ENCODE measurements at places on chromosomes 5 and 9.

DNA sequence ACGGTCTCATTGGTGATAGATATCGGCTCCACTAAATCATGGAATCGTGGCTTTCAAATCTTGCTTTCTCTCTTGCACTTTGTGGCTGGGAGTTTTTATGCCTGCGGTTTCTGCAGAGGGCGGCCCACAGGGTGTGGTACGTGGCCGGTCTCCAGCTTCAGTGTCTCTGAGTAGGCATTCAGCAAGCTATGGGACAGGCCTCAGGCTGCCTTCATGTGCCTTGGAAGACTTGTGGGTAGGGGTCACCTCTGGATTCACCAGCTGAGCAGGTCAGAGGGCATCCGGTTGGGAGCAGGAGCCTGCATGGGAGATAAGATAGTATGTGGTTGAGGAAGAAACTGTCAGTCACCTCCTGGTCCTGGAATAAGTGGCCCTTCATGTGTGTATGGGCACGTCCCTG, 47.7 kb downstream of the AMBP start:
- DNase-seq: no peak

GRCh38 chr5:3793162-3793561, 197.5 kb downstream of the IRX1 start:
- no peak for DNase-seq

GRCh38 chr5:135835766-135836165, 1.3 kb downstream of the SLC25A48 start:
- no peak for DNase-seq

GRCh38 chr9:21434202-21435014, 5.8 kb upstream of the IFNA1 start:
- peak; percentile 50 for DNase-seq

GRCh38 chr5:136042665-136043121, 13.9 kb downstream of the TGFBI start:
- DNase-seq: no peak

DNA sequence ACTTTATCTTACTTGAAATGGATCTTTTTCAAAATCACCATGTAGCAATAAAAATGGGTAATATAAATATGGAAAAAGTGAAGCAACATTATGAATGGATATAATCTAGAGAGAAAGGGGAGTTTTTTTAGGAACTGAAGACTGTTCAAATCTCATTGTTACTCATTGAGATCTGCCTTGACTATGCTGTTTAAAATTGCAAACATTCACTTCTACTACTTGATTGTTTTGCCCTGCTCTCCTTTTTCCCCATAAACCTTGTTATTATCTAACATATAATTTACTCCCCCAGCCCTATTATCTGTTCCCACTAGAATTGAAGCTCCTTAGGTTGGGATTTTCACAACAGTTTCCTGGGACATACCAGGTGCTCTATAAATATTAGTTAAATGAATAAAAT, 22.0 kb downstream of the PAM start:
- peak; percentile 48 for DNase-seq

- DNase-seq: no peak
Measured at GRCh38 chr5:132397224-132397623, 27.7 kb downstream of the SLC22A5 start.

GRCh38 chr5:34516166-34516565, 140.0 kb upstream of the RAI14 start:
- no peak for DNase-seq

DNA sequence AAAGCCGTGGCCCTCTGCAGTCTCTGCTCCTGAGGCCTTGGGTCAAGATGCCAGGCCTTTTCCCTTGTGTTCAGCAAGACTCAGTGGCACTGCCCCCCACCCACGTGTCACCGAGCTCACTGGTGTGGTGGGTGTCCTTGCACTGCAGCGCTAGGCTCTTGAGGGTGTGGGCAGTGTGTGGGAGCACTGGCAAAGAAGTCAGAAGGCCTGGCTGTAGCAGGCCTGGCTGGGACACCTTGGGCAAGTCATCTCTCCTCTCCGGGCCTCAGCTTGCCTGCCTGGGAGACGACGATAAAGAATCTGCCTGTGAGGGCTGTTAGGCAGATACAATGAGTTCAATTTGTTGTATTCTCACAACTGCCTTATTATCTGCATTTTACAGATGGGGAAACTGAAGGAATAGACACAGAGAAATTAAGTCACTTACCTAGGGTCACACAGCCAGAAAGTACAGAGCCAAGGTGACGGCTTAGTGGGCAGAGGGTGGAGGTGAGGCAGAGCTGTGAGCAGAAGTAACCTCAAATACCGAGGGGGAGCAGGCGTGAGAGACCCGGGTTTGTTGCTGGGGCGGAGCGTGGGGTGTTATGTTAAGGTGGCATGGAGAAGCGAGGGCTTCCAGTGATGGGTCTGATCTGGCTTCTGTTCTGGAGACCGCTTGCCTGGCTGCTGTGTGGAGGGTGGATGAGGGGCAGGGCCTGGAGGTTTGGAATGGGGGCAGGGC, 1.4 kb downstream of the TSPAN17 start:
- no peak for DNase-seq

DNA sequence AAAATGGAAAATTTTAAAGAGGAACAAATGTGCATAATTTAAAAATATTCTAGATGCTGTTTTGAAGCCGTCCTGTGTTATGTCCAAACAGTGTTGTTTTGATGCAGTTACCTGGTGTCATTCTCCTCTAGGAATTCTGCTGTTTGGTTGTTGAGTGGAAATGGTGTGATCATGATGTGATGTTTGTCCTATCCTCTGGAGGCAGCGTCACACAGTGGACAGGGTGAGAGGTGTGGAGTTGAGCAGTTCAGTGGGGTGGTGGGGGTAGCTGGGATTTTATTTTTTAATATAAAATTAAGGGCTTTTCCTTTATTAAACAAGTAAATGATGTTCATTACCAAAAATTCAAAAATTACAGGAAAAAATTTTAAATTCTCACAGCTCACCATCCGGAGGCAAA, 31.2 kb downstream of the PRDM6 start:
- no peak for DNase-seq

GRCh38 chr5:66701244-66701643, 105.1 kb downstream of the MAST4 start:
- no peak for DNase-seq

GRCh38 chr5:176676361-176676824, 29.1 kb downstream of the TSPAN17 start:
- DNase-seq: no peak

- no peak for DNase-seq
Measured at GRCh38 chr9:23783509-23783908, 42.5 kb downstream of the ELAVL2 start.

GRCh38 chr5:166649676-166650075, 1641.8 kb upstream of the WWC1 start:
- no peak for DNase-seq

DNA sequence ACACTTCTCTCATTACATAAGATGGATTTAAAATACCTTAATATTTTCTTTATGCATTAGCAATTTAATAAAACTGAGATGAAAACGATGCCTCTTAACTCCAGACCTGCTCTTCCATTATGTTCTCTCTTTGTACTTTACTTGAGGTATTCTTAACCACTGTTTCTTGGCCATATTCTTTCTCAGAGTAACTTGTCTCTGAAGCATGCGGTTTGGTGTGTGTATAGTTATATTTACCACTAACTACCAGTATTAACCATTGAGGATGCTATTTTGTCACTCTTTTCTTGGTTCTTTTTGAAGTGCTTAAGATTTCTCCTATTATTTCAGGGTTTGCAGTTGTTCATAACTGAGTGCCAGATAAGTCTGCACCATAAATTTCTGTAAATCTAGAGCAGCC, 17.9 kb downstream of the TMEM167A start:
- DNase-seq: no peak

DNA sequence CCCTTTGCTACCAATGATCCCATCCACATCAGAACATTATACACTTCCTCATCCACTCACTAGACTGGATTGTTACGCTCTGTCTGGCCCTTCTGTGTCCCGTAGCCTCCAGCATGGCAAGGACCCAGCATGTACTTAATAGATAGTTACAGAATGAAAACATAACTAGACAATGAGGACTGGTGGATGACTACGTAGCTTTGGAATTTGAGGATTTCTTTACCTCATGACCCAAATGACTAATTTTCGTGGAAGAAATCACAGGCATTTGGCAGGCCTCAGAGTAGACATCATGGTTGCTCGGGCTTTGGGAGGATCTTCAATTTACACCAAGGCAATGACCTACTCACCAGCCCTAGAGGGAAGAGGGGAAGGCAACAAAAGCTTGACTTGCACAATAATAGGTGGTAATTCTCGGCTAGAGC, 299.8 kb downstream of the TLE1 start:
- DNase-seq: no peak

- DNase-seq: no peak
Measured at GRCh38 chr9:18768951-18769622, 263.9 kb downstream of the SAXO1 start.

- DNase-seq: no peak
Measured at GRCh38 chr5:116892993-116893392, 318.4 kb upstream of the SEMA6A start.

GRCh38 chr5:39800042-39800601, 375.3 kb upstream of the DAB2 start:
- peak; percentile 74 for DNase-seq

- DNase-seq: no peak
Measured at GRCh38 chr9:78288214-78288892, 8.6 kb upstream of the PSAT1 start.

GRCh38 chr5:3118340-3118739, 366.9 kb upstream of the IRX2 start:
- peak; percentile 73 for DNase-seq

DNA sequence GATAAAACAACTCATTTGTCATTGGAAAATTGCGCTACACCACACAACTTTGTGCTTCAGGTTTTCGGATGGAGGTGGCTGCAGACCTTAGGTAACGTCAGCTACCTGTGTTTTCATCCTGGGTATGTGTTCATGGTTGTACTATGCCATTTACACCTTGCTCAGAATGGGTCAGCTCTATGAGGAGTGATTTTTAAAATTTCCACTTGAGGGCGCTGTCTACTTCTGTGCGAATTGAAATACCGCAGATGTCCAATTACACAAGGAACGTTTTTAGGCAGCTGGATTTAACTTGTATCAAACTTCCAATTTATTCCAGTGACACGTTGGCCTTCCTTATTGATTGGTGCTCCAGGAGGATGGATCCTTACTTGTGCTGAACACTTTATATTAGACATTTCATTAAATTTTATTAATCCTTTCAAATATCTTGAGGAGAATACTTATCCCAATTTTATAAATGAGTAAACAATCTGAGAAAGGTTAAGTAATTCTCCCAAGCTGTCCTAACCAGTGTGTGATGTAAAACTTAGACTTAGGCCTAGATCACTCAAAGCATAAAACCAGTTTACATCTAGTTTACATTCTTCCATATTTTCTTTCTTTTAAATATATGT, 23.4 kb downstream of the DMRTA1 start:
- peak; percentile 48 for DNase-seq

- DNase-seq: no peak
Measured at GRCh38 chr5:134580001-134580460, 52.6 kb downstream of the SAR1B start.

GRCh38 chr5:140178086-140178410, 3.1 kb downstream of the CYSTM1 start:
- DNase-seq: no peak

DNA sequence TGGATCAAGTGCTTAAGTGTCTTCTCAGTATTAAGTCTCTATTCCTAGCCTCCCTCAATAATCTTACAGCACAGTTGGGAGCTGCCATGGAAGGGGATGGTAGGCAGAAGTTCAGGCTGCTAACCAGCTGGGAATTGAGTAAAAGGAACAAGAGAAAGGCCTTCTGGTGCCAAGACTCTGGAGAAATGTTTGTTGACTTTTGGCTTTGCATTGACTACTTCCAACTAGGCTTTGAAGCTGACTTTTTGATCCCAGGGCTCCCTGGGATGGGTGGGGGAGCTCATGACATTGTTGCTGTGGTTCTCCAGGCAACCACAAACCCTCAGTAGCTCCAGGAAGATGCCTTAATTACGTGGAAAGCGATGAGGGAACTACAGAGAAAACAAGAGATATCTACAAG, 85.2 kb upstream of the HTR4 start:
- no peak for DNase-seq

GRCh38 chr9:87109231-87109631, 161.9 kb upstream of the GAS1 start:
- no peak for DNase-seq

- no peak for DNase-seq
Measured at GRCh38 chr9:135081731-135082130, 5.7 kb upstream of the OLFM1 start.

- DNase-seq: peak; percentile 51
Measured at GRCh38 chr5:35230038-35230611, at the start of gene PRLR. PRLR (minus strand) TSS chr5:35230487; CDS start chr5:35089620, 140,867 bp downstream.

DNA sequence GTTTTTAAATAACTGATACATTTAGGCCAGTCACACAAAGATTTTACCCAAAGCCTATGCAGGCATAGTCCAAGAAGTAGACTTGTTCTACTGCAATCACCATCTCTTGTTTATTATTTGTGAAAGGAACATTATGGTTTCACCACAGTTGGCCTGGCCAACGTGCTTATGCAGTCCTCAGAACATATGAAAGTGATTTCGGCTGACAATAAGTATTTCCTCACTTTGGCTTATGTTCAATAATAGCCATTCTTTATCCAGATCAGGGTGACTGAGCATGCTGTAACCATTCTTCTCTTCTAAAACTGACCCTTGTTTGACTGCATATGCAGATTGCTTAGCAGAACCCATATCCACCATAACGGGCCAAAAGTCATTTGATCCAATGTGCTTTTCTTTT, 76.6 kb upstream of the CCDC152 start:
- no peak for DNase-seq

DNA sequence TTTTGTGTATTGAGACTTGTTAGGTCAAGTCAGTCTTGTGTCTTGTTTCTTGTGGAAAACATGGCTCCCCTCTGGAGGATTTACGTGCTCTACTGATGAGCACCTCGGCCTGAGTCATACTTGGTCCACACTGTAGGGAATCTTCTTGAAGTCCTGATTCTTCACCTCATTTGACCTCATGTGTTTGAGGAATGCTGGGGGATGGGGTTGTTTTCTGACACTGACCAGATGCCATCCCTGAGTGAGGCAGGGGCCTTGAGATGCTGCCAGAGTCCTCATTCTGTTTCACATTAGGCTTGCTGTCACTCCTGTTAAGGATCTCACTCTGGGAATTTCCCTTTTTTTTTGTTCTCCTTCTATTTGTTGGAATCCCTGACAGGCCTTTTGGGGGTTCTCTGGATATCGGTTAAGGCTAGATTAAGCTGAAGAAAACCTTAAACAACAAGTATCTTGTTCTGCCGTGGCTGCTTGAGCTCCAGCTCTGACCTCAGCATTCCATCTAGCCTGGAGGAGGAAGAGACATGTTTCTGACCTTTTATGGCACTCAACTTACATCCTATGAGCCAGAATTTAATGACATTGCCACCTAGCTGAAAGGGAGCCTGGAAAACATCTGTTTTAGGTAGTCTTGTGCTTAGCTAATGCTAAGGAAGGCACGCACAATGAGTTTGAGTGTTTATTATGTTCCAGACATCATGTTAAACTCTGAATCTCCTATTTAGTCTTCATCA, 20.6 kb downstream of the TCOF1 start:
- no peak for DNase-seq

GRCh38 chr5:121899346-121899745, 47.7 kb downstream of the FTMT start:
- DNase-seq: peak; percentile 15

GRCh38 chr9:136438548-136439480, 831 bp downstream of the INPP5E start:
- DNase-seq: no peak
